ENCODE measurements at places on chromosomes 12 and 14.

DNA sequence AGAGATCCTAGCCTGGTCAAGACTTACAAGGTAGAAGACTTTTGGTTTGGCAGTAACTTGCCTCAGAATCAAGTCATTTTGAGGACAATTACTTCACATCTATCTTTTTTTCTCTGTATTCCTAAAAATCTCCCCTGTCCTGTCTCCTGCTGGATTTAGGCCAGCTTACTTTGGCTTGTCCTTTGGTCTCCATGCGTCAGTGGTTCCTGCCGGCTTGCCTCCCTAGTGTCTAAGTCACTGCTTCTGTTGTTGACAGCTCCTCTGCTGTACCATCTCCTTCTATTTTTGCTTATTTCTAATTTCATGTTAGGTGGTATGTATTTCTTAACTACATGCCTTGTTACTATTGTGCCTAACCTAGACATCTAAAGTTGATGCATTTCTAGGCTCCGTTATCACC, 39.7 kb upstream of the FBLN5 start:
- no peak for DNase-seq

- no peak for DNase-seq
Measured at GRCh38 chr12:75705749-75706711, 194.6 kb upstream of the KRR1 start.

DNA sequence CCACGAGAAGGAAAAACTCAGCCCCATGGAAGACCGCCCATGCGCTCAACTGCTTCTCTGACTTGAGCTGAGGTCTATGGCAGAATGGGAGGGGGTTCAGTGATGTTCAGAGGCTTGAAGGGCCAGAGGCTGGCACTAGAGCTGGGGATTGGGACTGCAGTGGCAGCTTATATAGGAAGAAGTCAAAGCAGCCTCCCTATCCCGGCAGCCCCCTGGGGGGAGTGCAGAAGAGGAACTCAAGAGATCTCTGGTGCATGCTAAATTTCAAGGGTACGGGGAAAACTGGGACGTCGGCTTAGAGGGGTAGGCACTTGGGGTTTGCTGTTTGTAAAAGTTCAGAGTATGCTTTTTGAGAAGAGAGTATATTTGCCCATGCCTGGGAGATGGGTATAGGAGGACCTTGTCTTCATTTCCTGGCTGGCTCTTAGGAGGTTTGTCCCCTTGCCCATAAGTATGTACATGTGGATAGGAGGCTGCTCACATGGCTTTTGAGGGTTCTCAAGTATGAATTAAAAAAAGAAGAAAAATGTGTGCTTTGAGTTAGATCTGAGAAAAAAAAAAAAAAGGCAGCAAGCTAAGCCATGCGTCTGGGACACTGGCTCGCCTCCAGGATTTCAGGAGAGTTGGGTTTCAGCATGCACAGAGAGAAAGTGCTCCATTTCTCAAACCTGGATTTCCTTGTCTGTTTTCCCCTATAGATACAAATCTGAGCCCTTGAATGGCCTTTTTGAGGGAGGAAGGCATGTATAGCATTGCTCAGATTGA, 3.2 kb upstream of the MEG3 start:
- no peak for DNase-seq

GRCh38 chr12:112023759-112024396, 10.7 kb downstream of the ERP29 start:
- DNase-seq: no peak
